IPS DF 6.9 (cell line): ENCODE measurements at places on chromosomes 3 and 15.

GRCh38 chr15:72967811-72968530, 84.3 kb upstream of the NEO1 start:
- no peak for DNase-seq

GRCh38 chr15:28096670-28097431, 2.3 kb downstream of the OCA2 start:
- DNase-seq: no peak

DNA sequence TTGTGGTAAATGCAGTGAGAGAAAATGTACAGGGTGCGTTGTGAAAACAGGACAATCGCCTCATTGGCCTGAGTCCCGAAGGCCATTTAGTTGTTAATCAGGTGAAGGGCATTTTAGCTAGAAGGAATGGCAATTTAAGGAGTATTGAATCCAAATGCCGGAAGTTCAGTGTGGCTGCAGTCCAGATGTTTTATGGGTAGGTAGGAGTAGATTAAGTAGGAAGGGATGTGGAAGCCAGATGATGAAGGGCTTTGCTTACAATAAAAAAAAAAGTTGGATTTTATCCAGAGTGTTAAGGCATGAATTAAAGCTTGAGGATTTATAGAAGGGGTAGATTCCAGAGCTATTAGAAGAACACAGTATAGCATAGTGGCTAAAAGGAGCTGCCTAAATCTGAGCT, 572.7 kb downstream of the NLGN1 start:
- no peak for DNase-seq

DNA sequence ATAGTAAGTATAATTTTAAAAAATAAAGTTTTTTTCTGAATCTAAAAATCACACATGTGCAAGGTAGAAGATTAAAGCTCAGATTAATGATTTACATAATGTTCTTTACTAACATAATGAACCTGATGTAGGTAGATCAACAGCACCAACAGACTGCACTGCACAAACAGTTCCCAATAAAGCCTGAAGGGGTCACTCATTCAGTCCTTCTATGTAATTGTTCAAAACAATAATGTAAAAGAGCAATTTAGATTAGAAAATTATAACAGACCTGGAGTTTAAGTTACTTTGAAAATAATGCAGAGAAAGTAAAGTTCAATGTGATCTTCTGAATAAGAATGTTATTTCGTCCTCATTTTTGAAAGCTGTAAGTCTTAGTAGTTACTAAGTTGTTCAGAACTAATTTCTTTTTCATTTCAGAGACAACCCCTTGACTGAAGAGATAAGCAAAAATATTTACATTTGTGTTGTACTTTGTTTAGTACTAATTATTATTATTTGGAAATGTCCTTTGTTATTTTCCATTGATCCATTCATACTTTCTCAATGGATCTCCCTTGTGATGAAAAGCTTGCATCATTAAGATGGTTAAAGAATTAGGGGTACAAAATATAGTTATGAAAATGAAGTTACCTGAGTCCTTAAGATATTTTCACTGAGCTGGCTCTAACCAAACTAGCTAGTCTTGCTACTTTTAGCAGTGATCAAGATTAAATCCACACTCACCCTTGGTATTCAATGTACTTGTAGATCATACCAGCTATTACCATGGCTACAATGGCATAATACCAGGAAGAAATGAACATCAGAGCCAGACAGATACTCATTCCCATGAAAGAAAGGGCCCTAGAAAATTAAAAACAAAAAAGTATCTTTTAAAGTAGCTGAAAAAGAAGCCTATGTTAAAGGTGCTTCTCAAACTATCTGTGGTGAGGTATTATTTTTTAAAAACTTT, 16.8 kb downstream of the EMC4 start:
- no peak for DNase-seq

GRCh38 chr15:81014446-81015093, 13.8 kb downstream of the TLNRD1 start:
- no peak for DNase-seq
